ENCODE measurements at places on chromosomes 3 and 15.

DNA sequence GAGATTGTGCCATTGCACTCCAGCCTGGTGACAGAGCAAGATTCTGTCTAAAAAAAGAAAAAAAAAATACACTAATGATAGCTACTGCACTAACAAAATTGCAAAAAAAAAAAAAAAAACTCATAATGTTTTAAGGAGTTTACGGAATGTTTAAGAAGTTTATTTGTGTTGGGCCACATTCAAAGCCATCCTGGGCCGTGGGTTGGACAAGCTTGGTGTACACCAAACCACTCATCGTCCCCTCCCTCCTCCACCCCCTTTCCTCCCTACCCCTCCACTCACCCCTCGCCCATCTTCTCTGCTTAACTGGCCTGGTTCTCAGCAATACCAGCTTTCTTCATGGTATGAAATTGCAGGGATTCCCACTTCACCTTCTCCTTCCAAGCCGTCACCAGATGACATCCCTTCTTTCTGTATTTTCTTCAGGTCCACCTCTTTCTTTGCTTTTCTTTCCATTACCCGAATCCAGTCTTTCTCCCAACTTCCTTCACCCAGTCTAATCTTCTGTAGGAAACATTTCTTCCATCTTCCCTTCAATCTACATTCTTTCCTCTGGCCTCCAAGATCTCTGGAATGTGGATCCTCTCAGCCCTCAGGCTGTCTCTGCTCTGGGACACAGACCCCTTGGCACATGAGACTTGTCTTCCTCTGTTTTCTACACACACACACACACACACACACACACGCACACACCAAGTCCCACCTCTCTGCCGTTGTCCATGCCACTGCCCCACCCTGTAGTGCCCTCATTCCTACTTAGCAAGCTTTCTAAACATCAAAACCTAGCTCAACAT, 3.5 kb upstream of the MESP1 start:
- no peak for DNase-seq

DNA sequence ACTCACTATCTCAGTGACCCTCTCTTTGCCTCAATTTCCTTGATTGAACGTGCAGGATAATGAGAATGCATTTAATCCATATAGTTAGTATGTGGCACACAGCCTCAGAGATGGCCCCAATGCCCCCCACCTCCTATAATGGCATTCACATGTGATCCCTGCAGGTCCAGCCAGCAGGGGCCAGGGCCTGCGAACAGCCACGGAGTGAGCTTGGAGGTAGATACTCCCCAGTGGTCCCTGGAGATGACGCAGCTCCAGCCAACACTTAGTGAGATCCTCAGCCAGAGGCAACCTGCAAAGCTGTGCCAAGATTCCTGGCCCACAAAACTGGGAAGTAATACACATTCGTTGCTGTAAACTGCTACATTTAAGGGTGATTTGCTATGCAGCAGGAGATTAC, 184.9 kb upstream of the NSMCE3 start:
- DNase-seq: no peak

DNA sequence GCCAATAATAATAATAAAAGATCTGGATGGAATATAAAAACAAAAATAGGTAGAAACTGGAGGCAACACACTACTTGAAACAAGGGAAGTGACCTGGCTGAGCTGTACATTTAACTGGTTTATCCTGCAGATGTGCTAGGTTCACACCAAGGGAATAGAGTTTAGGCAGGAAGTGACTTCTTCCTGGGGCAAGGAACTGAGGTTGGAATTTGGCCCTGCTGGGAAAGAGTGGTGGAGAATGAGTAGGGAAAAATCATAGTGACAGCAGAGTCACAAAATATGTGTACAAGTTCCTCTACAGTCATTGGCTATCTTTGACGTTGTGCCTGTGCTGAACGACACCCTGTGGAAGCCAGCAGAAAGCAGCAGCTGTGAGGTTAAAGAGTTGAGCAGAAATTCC, 44.1 kb downstream of the ARHGAP11B start:
- no peak for DNase-seq

GRCh38 chr3:101876142-101876541, 26.8 kb downstream of the NFKBIZ start:
- DNase-seq: no peak

DNA sequence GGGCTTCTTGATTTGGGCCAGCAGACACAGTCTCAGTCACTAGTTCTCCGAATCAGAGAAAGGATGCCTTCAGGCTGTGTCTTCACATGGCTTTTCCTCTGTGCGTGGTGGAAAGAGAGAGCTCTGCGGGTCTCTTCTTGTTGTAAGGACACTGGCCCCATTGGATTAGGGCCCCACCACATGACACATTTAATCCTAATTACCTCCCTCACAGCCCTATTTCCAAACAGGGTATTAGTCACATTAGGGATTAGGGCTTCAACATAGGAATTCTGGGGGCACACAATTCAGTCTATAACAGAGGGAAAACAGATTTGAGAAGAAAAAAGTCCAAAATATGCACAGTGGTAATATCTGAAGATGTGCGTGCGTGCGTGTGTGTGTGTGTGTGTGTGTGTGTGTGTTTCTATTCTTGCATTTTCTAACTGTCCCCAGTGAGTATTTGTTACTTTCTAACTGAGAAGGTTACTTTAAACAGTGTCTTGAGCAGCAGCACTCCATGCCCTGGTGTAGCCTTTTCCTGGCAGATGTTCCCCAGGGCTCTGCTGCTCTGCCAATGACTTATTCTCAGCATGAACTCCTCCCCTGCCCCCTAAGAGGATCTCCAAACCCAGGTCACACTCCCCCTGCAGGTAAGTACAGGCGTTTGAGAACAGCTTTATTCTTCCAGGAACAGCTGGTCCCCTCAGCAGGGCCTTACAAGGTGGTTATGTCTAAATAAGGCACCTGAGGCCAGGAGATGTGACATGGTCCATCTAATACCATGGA, 72.9 kb downstream of the RPL39L start:
- peak; percentile 39 for DNase-seq

DNA sequence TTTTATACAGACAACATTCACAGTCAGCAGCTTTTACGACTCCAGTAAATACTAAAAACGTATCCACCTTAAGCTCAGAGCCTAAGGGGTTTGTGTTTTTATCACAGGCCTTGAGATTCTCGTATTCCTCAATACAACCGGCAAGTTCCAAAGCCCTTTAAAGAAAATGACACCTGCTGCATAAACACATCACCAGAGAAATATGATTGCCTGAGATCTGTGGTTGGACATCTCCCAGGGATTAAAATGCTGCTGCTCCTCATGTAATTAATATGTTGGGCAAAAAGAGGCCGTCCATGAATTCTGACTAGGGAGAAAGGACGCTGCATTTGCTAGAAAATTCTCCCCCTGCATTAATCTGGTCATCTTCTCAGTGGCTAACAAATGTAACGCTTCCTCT, 544.8 kb downstream of the MAGI1 start:
- DNase-seq: no peak

GRCh38 chr3:162302983-162303624, 806.5 kb downstream of the OTOL1 start:
- DNase-seq: no peak

DNA sequence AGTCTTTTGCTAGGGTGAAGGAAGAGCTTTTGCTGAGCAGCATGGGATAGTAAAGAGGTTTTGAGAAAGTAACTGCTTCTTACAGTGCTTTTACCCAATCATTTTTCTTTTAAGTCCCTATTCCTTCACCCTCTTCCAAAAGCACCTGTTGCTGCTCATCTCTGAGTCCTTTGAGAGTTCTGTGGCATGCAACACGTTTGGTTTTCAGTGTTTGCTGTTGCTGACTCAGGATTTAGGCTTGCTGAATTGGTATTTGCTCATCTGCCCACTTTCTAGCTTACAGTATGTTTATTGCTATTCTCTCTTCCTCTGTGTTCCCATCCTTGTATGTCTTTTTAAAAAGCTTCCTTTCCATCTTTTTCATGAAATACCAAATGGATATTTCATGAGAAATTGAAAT, 55.9 kb upstream of the THRB start:
- DNase-seq: no peak

DNA sequence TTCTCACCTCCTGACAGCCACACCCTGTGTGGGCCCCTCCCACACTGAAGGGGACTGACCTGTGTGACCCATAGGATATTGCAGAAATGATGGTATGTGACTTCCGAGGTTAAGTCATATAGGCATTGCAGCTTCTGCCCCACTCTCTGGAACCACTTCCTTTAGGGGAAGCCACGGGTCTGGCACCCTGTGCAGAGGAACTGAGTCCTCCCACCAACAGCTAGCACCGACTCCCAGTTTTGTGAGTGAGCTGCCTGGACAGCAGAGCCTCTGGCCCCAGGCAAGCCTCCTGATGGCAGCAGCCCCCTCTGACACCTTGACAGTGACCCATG, 24.6 kb upstream of the SLC6A6 start:
- DNase-seq: no peak

- DNase-seq: no peak
These were observed 238.7 kb downstream of the CHST2 start for GRCh38 chr3:143358155-143358792.

DNA sequence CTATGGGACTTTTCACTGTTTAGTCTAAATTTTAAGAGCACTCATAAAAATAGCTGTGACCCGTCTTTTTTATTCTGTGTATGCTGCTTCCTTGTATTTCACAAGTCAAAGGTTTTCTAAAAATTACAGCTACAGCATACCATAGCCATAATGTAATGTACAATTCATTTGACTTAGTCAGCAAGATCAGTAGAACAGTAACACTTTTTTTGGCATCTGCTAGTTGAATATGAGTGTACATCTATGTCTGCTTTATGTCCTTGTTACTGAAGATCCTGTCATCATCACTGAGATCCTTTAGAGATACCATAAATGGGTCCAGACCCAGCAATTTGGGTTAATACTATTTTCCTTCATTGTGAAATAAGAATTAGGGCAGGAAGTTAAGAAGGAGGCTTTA, 42.2 kb downstream of the CMSS1 start:
- DNase-seq: no peak

DNA sequence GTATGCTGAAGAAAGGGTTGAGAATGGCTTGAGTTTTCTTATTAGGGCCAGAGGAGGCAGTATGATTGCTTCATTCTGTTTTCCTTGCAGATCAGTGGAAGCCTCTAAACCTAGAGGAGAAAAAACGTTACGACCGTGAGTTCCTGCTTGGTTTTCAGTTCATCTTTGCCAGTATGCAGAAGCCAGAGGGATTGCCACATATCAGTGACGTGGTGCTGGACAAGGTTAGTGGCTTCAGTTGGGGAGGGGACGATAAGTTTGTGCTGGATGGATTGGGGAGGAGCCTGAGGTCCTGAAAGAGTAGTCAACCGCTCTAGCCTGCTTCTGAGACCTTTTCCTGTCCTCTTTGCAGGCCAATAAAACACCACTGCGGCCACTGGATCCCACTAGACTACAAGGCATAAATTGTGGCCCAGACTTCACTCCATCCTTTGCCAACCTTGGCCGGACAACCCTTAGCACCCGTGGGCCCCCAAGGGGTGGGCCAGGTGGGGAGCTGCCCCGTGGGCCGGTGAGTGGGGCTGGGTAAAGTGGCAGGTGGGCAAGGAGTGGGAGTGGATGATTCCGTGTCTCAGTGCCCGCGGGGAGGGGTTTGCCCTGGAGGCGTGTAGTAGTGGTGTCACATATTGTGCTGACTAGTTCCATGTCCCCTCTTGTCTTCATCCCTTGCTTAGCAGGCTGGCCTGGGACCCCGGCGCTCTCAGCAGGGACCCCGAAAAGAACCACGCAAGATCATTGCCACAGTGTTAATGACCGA, 8.5 kb downstream of the EIF4G1 start:
- DNase-seq: no peak

- DNase-seq: no peak
These were observed 55.1 kb downstream of the RBMS3 start for GRCh38 chr3:29335943-29336342.

GRCh38 chr15:49693498-49693897, 72.7 kb downstream of the DTWD1 start:
- no peak for DNase-seq

- DNase-seq: no peak
These were observed 340.2 kb downstream of the LRRC3B start for GRCh38 chr3:26962492-26963360.

GRCh38 chr3:183253528-183254486, 754 bp downstream of the B3GNT5 start:
- peak; percentile 38 for DNase-seq

- DNase-seq: no peak
These were observed 243.3 kb upstream of the TOPAZ1 start for GRCh38 chr3:43998370-43998835.

DNA sequence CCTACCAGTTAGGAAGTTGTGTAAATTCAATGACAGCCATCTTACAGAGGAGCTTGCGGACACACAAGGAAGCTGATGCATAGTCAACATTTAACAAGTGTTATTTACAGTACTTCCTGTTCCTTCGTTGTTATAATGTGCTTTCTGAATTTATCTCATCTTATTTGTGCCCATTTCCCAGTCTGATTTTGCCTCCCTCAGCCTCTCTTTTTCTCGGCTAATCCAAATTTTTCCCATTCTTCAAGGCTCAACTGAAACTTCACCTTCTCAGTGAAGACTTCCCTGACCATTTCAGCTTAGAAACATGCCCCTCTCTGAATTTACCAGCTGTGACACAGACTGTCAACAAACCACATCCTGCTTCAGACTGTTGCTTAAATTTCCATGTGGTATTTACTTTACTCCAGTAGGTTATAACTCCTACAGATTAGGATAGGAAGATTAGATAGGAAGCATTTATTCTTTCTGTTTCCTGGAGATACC, 55.7 kb upstream of the CP start:
- peak; percentile 23 for DNase-seq

- DNase-seq: no peak
These were observed 120.5 kb downstream of the AQP9 start for GRCh38 chr15:58258501-58259292.

- no peak for DNase-seq
These were observed 278.0 kb downstream of the FOXP1 start for GRCh38 chr3:71305231-71306206.

GRCh38 chr3:26369133-26369532, 253.4 kb upstream of the LRRC3B start:
- DNase-seq: peak; percentile 12

DNA sequence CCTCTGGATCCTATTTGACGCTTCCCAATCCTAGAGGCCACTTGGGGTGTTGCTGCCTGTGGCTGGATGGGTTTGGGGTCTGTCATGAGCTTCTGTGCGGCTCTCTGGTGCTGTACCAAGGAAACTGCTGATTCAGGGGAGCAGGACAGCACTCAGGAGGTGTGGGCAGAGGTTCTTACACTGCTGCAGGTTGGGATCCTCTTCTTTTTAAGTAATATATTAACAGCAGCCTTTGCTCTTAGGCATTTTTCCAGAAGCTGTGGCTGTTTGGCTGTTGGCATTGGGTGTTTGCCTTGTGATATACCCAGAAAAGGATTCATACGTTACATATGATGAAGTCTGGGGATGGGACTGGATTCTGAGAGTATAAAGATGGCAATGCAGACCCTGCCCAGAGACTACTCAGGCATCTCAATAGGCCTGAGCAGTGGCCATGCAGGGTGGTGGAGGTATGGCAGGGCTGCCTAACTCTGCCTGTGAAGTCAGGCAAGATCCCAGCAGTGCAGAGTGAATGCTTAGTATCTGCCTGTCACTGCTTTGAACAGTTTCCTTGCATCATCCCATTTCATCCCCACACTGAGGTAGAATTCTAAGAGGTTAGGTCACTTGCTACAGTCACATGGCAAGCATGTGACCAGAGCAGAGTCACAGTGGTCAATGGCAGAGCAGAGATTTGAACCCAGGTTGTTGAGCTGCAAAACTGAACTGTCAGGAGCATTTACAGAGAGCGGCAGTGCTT, 3.9 kb downstream of the ABHD6 start:
- no peak for DNase-seq

GRCh38 chr3:27637346-27637995, 84.7 kb downstream of the EOMES start:
- DNase-seq: no peak
